ENCODE measurements at places on chromosomes 12 and 14. TPM values are rescaled to one million over a fixed set of nuclear protein-coding genes. Genes with fewer than 3 reads are reported as not detected.

SDSL gene
- 14.2 TPM for total RNA-seq

TAS2R30 gene
- 2.0 TPM for total RNA-seq

- DNase-seq = no peak
Measured at GRCh38 chr14:93347850-93348249, 868 bp downstream of the COX8C start.

- no peak for DNase-seq
Measured at GRCh38 chr12:108378926-108379325, 39.8 kb upstream of the CMKLR1 start.

DNA sequence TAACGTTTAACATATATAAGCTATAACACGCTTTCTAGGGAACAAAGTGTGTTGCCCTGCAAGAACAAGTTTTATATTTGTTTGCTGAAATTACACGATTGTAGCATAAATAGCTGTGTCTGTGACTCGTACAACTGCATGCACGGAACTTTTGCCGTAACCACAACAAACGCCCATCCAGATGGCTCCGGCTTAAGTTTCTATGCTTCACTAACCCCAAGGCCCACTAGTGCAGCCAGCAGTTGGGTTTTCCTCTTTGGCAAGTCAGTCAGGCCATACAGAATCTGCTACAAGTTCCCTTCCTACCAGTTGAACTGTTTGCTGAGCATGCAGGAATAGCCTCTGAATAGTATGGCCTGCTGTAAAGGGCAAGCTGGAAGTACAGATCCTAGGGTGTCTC lies 12.1 kb downstream of the CSRP2 start:
- DNase-seq = no peak

DNA sequence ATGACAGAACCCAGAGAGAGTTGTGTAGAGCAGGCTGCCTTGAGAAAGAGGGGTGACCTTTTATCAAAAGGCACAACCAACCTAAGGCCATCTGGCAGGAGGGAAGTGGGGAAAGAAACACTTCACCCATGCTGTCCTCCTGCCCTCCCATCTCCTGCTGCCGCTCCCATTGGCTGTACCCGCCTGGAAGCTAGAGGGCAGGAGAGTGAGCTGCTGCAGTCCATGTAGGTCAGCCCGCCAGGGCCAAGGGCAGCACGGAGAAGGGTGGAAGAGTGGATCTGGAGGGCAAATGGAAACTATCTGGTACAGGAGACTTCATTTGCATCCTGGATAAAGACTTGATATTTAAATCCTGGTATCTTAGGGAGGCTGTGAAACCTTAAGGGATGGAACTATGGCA lies 11.5 kb upstream of the CABP1 start:
- peak; percentile 30 for DNase-seq

DNA sequence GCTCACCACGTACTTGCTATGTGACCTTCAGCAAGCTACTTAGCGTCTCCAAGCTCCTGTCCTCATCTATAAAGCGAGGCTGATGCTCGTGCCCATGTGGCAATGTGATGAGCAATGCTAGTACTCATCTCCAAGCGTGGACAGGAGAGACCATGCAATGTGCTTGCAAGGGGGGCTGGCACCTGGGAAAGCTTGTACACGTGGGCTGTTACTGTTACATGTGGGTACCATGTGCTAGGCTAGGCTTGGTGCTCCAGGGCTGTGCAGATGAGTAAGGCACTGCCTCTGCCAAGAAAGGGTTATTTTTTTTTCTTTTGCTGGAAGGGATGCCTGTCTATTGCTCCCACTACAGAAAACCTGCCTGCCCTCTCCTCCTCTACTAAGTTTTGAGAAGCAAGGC lies 46.6 kb downstream of the TSPAN11 start:
- no peak for DNase-seq

GRCh38 chr12:89166525-89166934 lies 185.8 kb downstream of the DUSP6 start:
- DNase-seq = no peak

- no peak for DNase-seq
Measured at GRCh38 chr14:73014105-73014504, 12.8 kb downstream of the ZFYVE1 start.

GRCh38 chr14:75822522-75823141 lies 159.2 kb downstream of the TGFB3 start:
- no peak for DNase-seq

GRCh38 chr14:43449291-43449690 lies 1057.8 kb downstream of the FSCB start:
- DNase-seq = no peak

DNA sequence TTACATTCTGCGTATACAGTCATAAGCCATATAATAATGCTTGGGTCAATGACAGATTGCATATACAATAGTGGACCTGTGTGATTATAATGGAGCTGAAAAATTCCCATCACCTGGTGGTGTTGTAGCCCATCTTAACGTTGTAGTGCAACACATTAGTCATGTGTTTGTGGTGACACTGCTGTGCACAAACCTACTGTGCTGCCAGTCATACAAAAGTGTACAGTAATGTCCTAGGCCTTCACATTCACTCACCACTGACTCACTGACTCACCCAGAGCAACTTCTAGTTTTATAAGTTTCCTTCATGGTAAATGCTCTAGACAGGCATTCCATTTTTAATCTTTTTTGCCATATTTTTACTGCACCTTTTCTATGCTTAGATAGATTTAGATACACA lies 194.8 kb upstream of the SEL1L start:
- DNase-seq = no peak

GRCh38 chr14:74532246-74532645 lies 38.7 kb downstream of the ISCA2 start:
- DNase-seq = no peak

DNA sequence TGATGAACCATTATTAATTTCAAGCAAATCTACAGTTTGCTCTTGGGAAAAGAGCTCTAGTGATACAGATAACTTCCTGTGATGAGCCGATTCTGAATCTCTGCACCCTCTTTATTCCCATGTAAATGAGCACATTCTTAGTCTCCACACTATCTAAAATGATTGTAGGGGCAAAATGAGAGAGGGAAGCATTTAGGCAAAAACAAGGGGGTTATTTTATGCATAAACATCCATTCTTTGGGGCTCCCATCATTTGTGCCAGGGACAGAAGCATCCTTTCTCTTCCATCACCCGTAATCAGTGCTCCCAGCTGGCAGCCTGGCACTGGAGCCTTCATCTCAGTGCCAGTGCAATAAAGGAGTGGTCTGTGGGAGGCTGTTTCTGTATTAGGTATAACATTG lies 1.7 kb upstream of the GPD1 start:
- no peak for DNase-seq

GRCh38 chr12:14148489-14149270 lies 167.3 kb upstream of the GRIN2B start:
- no peak for DNase-seq

GRCh38 chr14:67952381-67952780 lies 132.8 kb downstream of the RAD51B start:
- no peak for DNase-seq

- DNase-seq = no peak
Measured at GRCh38 chr12:49553512-49554088, 14.3 kb downstream of the MCRS1 start.

DNA sequence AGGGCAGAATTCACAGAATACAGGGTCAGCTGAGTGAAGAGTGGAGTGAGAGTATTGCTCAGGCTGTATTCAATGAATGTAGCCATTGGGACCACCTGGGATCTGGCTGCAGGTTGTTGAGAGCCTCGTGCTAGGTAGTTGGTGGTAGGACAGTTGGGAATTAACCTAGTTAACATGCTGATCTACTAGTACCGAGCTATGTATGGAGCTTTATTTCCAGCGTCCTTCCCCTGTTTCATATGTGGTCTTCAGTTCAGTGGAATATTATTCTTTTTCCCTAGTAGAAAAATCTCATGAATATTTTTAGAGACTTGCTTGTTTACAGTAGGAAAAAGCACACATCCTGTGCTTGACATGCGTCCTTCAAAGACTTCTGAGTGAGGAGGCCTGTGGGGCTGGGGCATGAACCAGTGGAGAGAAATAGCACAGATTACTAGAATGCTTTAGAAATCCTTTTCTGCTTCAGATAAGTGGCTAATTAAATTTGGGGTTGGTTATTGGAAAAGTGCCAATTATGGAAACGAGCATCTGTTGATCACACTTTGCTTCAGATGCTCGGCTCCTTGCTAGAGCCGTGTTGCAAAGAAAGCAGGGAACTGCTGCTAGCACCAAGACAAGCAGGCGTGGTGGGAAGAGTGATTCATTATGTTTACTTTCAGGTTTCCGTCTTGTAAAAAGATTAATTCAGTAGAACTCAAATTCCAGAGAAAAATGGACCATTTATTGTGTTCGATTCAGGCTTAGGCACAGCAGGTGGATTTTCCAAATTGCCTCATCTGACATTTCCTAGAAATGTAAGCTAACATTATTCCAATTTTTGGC lies 53.6 kb downstream of the ARF6 start:
- DNase-seq = peak; percentile 73

GRCh38 chr12:104105461-104105860 lies 32.5 kb downstream of the NFYB start:
- no peak for DNase-seq

GRCh38 chr12:102685841-102686240 lies 205.5 kb upstream of the IGF1 start:
- DNase-seq = no peak

- no peak for DNase-seq
Measured at GRCh38 chr14:67141146-67141900, 47.9 kb upstream of the GARIN2 start.

- DNase-seq = no peak
Measured at GRCh38 chr12:68324531-68324930, 7.6 kb downstream of the MDM1 start.

Data from colonic mucosa (tissue), 4 donors.